ENCODE measurements at places on chromosomes 7 and 10.

DNA sequence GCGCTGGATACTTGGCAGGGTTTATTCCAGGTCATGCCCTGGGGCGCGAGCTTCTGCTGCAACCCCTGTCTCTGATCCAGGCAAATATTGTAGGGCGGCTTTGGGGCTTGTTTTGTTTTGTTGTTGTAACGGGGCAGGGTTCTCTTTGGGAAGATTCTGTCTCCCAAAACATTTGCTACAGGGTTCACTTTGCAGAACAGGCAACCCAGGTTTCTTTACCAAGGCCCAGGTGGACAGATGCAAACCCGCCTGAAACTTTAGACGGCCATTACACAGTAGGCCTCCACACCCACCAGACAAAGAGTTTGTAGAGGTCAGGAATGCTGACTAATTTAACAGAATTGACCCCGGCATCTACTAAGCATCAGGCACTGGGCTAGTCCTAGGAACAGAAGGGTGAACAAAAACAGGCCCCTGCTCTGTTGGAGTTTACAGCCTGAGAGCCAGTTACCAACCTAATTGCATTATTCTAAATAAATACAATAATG, 567 bp upstream of the CDCA7L start:
- no peak for DNase-seq

DNA sequence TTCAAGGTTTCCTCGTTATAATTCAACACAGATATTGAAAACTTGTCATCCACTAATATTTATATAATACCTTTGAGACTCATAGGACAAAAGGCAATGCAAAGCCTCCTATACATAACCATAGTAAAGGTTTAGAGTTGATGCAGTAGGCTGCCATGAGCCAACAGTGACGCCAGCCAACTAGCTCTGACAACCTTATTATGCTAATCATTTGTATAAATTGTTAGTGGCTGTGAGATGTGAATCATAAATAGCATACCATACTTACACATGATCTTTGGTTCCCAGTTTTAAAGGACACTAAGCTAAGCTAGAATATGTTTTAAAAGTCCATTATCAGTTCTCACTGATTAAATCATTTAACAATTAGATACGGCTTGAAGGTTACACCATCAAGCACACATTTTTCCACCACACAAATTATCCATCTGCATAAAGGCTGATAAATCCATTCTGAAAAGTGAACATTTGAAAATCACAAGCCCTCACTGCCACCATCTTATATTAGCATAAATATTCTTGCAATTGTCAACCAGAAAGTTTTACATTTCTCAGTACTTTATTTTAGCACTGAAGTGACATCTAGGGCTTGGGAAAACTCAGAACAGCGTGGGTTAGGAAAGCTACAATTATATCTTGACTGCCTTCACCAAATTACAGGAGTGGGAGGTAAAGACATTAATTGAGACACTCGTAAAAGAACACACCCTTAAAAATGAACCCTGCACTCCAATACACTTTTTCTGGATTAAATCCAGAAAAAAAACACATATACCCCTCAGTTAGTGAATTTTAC, 30.7 kb downstream of the COA1 start:
- no peak for DNase-seq

DNA sequence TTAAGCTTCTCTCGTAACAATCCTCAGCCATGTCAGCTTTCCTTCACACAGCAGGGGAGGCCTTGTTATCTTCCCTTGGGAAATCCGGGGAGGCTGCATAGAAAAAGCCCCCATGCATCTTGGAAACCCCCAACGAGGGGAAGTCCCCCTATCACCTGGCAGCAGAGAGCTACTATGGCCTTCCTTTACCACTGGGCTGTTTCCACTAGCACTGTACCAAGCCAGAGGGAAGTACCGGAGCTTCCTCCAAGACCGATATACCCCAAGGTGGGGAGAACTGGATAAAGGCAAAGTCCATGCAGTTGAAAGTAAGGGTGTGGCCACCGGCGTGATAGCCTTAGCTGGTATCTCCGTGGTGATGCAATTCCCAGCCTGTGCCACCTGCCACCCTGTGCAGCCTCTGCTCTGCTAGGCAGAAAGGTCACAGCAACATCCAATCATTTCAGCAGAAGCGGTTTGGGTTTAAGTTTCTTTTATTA, 4.4 kb upstream of the CLIP2 start:
- DNase-seq: no peak

GRCh38 chr10:113335592-113335991, 217.3 kb upstream of the HABP2 start:
- DNase-seq: no peak

- DNase-seq: no peak
These were observed 60.8 kb downstream of the AOAH start for GRCh38 chr7:36663481-36663880.

DNA sequence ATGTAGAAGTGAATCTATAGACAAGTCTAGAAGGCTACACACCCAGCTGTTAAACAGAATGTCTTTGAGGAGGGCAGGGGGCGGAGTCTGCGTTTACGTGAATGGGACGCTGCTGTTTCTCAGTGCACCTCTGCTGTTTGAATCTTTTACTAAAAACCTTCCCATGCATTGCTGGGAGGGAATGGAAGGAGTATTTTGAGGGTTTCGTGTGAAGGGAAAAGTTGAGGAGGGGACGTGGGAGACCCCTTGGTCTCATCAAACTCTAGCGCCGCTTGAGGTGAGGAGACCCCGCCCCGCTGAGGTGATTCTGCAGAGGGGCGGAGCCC, 492 bp upstream of the VCL start:
- no peak for DNase-seq
